Pancreas (tissue), 10 donors: ENCODE measurements at places on chromosomes 3 and 15. TPM values are rescaled to one million over a fixed set of nuclear protein-coding genes. Genes with fewer than 3 reads are reported as not detected.

The TRPC1 gene
- 0.57 TPM for total RNA-seq

The IMPG2 gene
- 0.09 TPM for total RNA-seq

The OR5H2 gene
- total RNA-seq = not detected

The PLSCR4 gene
- 12.8 TPM for total RNA-seq

The SLC28A2 gene
- 0.22 TPM for total RNA-seq

The SPATA12 gene
- total RNA-seq = 0.06 TPM
